ENCODE measurements at places on chromosomes 5 and 9.

GRCh38 chr5:37553720-37554404 lies 174.7 kb downstream of the WDR70 start:
- DNase-seq: no peak

DNA sequence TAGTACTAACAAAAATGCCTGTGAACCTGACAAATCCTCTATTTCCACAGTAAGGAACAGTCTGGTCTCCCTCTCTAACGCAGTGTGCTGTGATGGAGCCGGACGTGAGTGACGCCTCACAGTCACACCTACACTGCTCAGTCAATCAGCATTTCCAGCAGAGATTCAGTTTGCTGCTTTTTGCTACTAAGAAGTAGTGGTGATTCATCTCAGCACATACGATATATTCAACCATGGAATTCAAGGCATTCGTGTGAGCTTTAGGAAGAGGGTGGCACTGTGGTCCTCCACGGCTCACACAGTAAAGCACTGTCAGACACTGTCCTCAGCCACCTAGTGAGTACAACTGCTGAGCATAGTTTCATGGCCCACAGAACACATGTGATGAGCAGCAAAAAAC lies 70.9 kb downstream of the SETX start:
- no peak for DNase-seq

GRCh38 chr5:170097934-170098333 lies 7.8 kb upstream of the FOXI1 start:
- no peak for DNase-seq

DNA sequence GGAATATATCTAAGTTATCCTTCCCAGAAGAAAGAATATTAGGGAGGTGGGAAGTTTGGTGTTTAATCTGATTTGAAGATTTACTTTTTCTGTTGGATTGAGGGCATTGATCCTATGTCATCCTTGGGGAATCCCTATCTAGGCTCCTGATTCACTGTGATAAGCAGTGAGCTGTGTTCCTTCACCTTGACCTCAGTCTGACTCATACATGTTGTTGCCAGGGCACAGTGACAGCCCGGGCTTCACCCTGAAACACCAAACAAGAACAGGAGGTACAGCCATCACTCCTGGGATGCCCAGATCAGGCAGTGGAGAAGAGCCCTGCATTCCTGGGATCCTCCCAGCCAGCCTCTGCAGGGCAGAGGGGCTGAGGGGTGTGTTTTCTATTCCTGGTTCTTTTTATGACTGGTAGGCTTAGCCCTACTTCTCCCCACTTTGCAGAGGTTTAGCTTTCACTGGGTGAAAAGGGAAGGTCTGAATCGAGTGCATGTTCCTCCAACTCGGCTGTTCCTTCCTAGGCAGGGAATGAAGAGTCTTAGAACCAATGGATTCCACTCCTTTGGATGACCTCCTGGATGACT lies 3.1 kb upstream of the FAM53C start:
- no peak for DNase-seq

DNA sequence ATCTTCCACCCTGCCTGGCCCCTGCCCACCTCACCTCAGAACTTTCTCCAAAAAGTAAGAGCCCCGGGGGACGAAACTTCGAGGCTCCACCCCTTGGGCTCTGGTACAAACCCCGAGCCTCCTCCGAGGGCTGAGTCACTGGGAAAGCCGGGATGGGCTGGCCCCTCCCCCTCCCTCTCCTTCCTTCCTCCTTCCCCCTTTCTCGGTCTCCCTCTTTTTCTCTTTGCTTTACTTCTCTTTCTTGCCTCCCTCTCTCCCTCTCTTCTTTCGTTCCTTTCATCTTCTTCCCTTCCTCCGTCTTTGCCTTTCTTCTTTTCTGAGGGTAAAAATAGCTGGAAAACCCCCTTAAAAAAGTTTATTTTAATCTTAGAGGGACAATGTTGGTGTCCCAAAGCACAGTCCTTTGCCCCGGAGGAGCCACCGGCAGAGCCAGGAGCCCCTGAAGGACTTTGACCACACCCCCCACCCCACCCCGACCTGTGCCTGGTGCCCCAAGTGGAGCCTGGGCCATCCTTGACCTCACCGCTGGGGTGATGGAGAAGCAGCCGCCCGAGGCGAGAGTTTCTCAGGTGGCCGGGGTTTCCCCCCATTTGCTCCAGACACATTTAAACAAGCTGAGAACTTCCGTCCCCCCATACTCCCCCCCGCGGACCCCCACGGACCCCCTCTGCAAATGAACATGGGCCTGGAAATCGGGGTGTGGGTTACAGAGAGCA lies 5.7 kb upstream of the NOTCH1 start:
- DNase-seq: no peak

DNA sequence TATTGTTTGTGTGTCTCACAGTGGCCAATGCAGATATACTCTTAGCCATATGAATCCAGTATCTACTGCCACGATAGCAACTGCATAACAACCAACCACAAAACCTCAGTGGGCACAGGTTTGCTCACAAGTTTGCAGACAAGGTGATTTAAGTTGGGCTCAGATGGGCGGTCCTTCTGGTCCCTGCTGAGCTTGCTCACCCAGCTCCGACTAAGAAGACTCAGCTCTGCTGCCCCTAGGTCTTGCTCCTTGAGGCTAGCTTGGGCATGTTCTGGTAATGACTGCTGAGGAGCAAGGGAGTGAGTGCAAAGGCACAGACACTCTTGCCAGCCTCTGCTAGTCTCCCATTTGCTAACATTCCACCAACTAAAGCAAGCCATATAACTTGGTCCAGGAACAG lies 52.6 kb downstream of the MTX3 start:
- no peak for DNase-seq

Data from stimulated activated CD4-positive, alpha-beta T cell treated with anti-CD3 and anti-CD28 coated beads, Interleukin-12 subunit alpha, Interleukin-12 subunit beta, amount 100 ng/mL, for 4 hours (primary cell).